ENCODE measurements at places on chromosomes 7 and 10.

- DNase-seq, result no peak
Observed at GRCh38 chr10:37490266-37490665, 364.9 kb downstream of the ANKRD30A start.

- DNase-seq, result no peak
Observed at GRCh38 chr10:59838085-59838789, 68.1 kb downstream of the CCDC6 start.

DNA sequence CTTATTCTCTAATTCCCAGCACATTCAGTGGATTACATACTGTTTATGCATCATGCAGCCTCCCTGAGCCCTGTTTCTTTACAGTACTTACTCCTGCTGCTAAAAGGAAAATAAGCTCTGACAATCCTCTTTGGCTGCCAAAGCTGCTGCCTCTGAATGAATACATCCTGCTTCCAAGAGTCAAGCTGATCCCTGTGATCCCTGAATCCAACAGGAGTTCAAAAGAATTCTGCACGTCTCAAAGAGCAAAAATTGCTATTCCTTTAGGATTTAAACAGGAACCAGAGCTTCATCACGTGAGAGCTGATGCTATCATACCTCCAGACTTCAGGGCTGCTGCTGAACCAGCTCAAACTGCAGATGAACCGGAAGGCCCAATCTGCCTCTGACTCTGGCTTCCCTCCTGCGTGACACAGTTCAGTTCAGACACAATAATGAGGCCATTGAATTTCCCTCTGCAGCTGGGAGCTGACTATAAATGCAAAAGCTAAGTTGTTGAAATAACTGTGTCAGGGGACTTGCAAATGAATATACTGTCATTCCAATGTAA is 851.0 kb upstream of the PHF14 start:
- peak; percentile 71 for DNase-seq

DNA sequence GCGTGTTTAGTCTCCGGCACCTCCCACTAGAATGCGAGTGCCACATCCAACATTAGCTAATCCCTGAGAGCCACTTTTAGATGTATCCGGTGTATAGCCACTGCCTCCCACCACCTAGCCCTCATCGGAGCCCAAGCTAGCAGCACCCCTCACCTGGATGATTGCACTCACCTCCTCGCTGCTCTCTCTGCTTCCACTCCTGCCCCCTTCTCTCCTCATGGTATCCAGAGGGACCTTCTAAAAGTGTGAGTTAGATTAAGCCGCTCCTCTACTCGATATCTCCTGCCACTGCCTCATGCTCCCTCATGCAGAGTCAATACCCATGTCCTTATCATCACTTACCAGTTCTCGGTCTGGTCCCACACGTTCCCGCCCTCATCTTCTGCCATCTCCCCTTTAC is 125.3 kb downstream of the RAB11FIP2 start:
- no peak for DNase-seq

GRCh38 chr10:74766501-74766900 is 59.9 kb upstream of the KAT6B start:
- no peak for DNase-seq

- no peak for DNase-seq
Observed at GRCh38 chr7:134845461-134845860, 66.0 kb downstream of the CALD1 start.
